ENCODE measurements at places on chromosomes 11 and 22.

GRCh38 chr11:74438681-74439080 is 28.7 kb downstream of the KCNE3 start:
- no peak for DNase-seq

DNA sequence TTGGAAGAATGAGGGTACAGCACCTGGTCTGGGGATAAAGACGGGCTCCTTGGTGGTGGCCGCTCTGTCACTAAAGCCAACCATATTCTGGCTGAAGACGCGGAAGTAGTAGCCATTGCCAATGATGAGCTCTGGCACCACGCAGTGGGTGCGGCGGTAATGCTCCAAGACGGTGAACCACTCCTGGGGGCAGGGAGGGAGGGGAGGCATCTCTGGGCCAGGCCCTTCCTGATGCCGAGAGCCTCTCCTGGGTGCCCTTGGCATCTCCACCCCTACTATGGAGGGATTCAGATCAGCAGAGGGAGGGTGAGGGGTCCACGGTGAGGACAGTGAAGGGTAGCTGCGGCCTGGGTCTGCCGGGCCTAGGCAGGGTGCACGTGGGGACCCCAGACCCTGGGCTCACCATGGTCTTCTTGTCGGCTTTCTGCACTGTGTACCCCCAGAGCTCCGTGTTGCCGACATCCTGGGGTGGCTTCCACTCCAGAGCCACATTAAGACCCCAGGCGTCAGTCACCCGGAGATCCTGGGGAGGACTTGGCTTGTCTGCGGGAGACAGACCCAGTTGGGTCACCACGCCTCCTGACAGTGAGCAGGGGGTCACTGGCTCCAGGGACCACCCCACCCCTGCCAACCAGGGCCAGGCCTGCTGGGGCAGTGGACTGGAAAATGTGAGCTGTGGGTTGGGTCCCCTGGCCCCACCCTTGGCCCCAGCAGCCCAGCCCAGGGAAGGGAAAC is 19.5 kb downstream of the MYBPC3 start:
- DNase-seq, result no peak

DNA sequence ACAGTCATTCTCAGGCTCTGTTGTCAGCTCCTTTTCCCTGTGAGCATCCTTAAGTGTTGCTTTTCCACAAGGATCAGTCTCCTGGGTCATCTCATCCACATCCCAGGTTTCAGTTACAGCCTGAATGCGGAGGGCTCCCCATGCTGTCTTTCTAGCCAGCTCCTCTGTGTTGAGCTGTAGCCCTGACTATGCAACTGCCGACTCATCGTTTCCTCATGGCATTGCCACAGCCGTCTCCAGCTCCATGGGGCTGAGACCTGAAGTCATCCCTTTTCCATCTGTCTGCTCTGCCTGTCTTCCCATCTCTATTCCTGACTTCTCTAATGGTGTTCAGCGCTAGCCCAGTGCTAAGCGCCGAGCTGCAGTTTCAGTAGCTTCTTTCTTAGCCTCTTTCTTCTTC is 11.8 kb downstream of the SAMM50 start:
- DNase-seq, result no peak

GRCh38 chr22:33722816-33723215 is 197.5 kb downstream of the LARGE1 start:
- DNase-seq, result no peak

GRCh38 chr11:129298988-129299387 is 76.7 kb upstream of the BARX2 start:
- no peak for DNase-seq

DNA sequence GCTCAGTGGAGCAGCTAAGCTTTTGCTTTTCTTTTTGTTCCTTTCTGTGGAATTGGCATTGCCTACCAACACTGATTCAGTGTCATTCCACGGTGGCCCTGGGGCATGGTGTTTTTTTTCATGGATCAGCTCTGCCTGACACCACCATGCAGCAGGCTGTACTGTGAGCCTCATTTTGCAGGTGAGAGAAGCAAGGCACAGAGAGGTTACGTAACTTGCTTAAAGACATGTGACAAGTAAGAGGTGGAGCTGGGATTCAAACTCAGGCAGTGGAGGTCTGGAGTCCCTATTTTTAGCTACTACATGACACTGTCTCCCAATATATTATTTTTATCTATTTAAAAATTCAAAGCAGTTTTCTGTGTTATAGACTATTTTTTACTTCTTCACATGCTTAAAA is 44.4 kb downstream of the APOL3 start:
- no peak for DNase-seq

GRCh38 chr11:19032990-19033389 is 27.5 kb downstream of the MRGPRX2 start:
- DNase-seq, result no peak

DNA sequence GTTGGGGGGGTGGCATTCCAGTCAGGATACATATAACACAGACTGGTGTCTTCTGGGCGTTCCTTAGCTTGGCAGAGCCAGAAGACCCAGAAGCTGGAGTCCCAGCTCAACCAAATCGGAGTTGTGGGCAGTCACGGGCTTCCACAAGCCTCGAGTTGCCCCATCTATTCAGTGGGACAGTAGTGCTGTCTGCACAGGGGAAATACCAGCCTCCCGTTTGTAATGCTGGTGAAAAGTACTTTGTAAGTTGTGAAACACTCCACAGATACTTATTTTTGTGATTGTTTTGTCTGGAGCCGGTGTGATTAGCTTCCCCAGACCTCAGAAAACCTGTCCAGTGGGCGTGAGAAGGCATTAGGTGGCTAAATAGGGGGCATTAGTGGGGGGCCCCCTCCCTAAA is 13.6 kb downstream of the DGKZ start:
- DNase-seq, result no peak

GRCh38 chr11:102476812-102477211 is 24.2 kb upstream of the TMEM123 start:
- DNase-seq, result no peak

DNA sequence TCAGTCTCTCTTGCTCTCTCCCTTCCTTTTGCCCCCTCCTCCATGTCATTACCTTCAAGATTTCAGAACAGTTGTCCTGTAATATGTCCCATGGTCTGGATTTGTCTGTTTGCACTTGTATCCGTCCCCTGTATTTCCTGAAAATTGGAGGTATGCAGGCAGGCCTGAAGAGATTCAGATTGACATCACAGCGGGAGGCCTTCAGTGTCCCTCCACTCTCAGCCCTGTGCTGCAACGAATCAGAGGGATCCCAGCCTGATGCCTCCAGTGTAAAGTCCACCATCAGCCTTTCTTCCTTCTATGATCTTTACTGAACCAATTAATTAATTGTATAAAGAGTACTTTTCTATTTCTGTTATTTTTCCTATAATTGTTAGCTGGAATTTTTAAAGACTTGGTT is 57.3 kb downstream of the ELMOD1 start:
- DNase-seq, result no peak

DNA sequence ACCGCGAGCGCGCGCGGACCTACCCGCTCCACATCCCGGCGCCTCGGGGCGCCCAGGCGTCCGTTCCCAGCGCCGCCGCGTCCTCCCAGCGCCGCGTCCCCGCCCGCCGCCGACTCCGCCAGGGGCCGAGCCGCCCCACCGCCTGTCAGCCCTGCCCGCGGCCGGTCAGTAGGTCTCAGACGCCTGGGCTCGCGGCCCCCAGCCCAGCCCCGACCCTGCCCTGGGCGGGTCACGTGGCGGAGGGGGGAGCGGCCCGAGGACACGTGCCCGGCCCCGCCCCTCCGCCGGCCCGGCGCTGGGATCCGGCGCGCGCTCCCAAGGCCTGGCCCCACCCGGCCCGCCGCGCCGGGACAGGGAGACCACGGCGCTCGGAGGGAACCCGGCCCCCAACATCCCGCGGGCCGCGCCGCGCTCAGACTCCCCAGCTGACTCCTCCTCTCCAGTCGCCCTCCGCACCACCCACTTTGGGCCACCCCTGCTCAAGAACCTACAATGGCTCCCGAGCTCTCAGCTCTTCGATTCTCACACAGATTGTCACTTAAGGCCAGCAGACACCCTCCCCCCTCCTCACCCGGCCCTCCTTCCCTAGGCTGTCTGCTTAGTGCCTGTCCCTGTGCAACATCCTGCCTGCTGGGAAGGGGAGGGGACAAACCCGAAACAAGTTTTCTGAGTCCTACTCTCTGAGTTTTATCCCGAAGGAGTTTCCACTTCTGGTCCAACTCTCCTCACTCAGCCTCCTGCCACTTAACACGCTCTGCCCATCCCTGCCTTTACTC is at the start of gene RAB3IL1:
Gene RAB3IL1 (minus strand): TSS at position 233 of the 776 bp plus-strand sequence. CDS start 199 bp downstream, at position 34.
- DNase-seq, result peak; percentile 54

DNA sequence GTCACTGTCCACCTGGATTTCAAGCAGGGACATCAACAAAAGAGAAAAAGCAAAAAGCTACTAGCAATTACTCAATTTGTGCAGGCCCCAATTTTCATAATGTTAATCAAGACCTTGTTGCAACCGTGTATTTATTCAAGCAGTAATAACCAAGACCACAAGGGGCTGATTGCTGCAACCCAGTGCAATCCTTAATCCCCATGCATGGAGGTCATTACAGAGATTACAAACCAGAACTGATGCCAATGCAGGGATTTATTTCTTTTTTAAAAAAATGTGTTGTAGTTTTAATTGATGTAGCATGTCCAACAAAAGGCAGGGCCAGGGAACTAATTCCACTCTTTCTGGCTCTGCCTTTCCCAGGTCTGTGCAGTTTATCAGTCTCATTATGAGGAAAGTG is 18.4 kb downstream of the TECTA start:
- no peak for DNase-seq

GRCh38 chr11:31484497-31484896 is 24.9 kb downstream of the IMMP1L start:
- no peak for DNase-seq

DNA sequence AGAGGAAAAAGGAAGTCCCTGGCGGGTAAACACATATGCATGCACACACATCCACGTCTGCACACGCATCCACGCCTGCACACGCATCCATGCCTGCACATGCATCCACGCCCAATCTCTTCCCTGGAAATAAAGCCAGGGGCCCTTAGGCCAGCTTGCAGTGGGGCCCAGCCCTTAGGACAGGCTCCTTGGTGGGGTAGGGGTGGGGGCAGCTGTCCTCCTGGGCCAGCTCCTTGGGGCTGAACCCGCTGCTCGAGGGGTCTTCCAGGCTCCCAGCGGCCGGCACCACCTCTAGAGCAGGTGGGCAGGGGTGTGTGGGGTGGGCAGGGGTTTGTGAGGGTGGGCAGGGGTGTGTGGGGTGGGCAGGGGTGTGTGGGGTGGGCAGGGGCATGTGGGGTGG is 1.9 kb downstream of the C11orf21 start:
- no peak for DNase-seq

- DNase-seq, result no peak
Observed at GRCh38 chr11:125372911-125373310, 123.2 kb downstream of the FEZ1 start.

DNA sequence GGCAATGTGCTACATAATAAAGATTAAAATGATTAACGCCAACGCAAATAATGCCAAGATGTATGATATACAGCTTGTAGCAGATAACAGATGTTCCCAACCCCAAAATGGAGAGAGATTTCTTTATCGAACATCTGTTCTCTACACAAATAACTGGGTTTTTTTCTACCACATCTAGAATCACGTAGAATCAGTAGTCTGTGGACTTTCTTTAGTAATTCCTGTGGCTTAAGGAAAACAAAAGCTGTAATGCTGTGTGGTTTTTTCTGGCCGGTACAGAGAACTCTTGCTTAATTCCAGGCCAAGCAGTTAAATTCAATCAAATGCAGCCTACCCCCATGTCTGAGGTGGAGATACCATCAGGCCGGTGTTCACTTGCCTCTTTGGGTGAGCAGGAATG is 303.4 kb downstream of the FAT3 start:
- DNase-seq, result no peak

GRCh38 chr11:106989078-106989455 is 29.2 kb downstream of the GUCY1A2 start:
- no peak for DNase-seq

DNA sequence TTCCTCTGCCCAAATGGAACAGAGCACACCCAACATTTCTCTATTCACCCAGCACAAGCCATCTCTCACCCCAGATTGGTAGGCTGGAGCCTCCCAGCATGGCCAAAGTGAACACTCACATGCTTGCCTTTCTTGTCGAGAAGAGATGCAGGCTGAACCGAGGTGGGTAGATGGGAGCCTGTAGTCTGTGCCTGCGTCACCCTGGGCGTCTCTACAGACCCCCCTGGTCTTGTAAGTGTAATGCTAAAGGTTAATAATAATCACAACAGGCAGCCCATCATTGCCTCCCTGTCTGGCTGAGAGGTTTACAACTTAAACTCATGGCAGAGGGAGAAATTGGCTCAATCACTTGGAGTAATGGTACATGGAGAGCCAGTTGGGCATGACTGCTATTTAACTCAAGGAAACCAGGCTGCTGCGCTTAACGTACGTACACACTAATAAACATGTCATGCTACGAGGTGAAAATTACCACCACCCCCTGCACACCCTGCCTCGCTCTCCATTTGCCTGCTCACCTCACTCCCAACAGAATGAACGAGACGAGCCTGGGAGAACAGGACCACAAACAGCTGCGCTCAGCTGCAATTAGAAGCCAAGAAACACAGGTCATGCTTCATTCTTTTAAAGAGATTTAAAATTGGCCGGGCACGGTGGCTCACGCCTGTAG is 9.1 kb upstream of the ZBTB16 start:
- no peak for DNase-seq

DNA sequence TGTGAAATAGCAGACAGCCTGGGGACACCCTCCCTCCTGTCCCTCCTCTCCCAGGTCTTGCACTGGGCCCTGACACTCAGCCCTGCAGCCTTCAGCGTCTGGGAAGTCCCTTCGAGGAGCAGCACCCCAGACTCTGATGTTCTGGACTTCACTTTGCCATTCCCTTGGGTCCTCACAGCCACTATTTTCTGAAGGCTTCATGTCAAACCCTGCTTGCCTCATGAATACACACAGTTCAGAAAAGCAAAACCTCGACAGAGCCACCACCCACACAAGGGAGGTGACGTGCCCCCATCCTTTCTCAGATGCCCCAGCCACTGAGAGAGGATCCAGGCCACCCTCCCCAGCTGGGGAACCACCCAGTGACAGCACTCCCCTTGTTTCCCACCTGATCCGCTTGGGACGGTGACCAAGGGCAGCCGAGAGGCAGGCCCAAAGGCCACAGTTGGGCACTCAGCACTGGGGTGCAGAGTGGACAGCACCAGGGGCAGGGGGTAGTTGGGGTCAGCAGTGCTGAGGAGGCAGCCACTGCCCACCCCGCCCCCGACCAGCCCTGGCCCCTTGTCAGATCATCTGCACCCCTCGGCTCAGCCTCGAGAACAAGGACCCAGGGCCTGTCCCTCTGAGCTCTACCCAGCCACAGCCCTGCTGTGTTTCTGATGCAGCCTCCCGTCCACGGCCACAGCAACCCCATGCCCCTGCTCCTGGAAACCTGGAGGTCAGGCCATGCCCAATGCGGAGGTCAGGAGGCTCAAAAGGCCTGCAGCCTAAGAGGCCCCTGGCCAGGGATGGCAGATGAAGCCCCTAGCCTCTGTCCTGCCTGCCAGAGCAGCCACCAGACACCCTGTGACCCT is 3.1 kb upstream of the TNNT3 start:
- no peak for DNase-seq

All from BE2C (cell line).